ENCODE measurements at places on chromosomes 3 and 15. TPM values are rescaled to one million over a fixed set of nuclear protein-coding genes. Genes with fewer than 3 reads are reported as not detected.

The KNL1 gene
- total RNA-seq: 24.0 TPM

DNA sequence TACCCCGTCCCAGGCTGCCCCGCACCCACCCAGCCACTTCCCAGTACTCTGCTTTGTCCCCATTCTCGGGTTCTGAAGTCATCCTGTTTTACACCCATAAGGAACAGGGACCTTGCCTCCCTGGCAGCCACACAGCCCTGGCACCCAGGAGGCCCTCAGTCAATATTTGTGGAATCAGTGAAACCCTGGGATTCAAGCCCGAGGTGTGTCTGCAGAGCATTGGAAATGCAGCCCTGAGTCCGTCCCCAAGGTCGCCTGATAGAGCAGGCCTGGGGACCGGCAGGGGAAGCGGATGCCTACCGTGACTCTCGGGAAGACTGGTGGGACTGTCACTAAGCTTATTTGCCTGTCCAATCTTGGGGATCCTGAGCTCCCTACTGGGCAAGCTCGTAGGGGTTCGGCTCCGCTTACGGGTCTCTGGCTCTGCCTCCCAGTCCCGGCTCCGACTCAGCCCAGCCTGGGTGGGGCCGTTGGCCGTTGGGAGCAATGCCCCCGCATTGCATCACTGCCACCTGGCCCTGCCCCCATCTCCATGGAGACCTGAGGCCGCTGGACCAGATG lies 64.4 kb upstream of the TAMM41 start:
- peaks cover 2% of the 10 kb centered on the region for H3K4me1 ChIP-seq
- no peak overlapping the region for H3K27ac ChIP-seq
- no peak overlapping the region for H3K4me3 ChIP-seq
- peak; percentile 25 for DNase-seq
- H3K36me3 ChIP-seq: no peaks in the 10 kb centered on the region

DNA sequence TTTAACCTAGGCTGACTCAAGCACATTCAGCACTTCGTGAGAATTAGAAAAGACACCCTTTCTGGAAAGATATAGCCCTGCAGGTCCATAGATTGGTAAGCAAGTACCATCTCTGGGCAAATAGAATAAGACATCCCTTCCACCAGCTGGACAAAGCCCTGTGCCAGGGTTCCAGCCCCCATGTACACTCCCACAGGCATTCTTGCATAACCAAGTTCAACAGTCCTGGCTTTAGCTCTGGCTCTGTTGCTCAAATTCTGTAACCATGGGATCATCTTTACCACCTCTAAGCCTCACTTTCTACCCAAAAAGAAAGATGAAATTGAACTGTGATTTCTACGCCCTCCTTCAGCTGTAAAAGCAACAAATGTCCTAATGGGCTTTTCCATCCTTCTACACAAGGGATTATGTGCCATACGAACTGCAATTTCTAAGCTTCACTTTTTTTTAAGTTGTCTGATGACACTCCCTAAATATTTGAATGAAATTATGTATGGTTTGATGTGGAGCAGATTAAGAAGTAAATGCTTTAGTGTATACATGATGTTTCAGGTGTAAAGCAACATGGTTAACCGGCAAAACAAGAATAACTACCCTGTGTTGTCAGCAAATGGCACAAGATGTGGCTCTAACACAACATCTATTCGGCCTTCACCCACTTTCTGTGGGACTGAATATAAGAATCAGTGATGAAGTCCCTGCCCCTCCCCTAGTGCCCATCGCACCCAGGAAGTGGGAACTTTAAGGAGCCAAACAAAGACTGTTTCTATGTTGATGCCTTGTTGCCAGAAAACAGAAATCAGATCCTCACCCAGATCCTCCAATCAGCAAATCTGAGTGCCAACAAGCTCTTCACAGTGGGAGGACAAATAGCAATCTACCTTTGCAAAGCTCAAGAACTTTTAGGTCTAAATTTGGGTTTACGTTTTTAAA lies 165.7 kb downstream of the P3H2 start:
- H3K27me3 ChIP-seq: no peaks in the 10 kb centered on the region
- H3K36me3 ChIP-seq: no peaks in the 10 kb centered on the region
- no peak for DNase-seq
- no peak overlapping the region for H3K4me3 ChIP-seq
- no peak overlapping the region for H3K27ac ChIP-seq

- no peak for DNase-seq
- H3K4me1 ChIP-seq: peaks cover 68% of the 10 kb centered on the region
- H3K36me3 ChIP-seq: peaks cover 11% of the 10 kb centered on the region
These were observed 8.6 kb downstream of the IGDCC3 start for GRCh38 chr15:65369212-65369547.

DNA sequence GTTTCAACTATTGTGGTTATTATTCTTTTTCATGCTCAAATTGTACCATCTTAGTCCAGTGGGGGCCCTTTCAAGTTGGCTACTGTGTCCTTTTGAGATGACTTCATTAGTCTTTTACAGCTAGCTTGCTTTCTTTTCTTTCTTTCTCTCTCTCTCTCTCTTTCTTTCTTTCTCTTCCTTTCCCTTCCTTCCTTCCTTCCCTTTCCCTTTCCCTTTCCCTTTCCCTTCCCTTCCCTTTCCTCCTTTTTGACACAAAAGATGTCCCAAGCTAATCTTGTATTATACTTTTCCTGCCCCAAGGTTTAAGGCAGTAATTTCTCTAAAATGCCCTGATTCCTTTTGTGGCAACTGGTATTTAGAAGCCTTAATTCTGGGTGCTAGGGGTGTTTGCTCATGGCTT lies 213.0 kb upstream of the TBC1D5 start:
- no peak overlapping the region for H3K4me3 ChIP-seq
- H3K36me3 ChIP-seq: peaks cover 2% of the 10 kb centered on the region
- no peaks in the 10 kb centered on the region for H3K4me1 ChIP-seq
- no peaks in the 10 kb centered on the region for H3K27me3 ChIP-seq
- H3K27ac ChIP-seq: no peak overlapping the region
